ENCODE measurements at places on chromosomes 13 and 19.

DNA sequence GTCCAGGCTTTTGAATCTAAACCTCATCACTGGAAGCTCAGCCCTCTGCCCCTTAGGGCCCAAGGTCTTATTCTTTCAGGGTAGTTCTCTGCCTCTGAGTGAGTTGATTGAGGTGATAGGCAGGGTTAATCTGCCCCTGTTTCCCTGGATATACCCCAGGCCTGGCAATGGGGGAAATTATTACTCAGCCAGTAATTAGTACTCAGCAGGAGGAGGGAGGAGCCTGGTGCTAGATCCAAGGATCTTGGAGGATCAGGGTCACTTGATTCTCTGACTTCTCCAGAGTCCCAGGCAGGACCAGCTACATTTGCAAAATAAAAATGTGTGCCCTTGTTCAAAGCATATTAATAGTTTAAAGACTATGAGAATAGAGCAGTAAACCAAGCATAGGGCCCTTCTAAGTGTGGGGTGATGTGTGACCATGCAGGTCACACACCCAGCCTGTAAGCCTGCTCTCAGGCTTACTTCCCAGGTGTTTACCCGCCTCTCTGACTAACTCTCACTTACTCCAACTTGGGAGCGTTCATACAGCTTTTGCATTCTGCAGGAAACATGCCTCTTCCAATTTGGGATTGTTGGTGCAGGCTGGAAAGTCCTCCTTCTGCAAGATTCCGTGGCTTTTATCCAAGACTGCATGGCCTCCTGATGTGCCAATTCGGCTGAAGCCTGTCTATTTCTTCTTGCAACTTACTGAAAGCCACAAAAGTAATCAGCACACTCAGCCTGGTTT, 7.9 kb upstream of the STK24 start:
- no peak overlapping the region for H3K4me3 ChIP-seq
- no peaks in the 10 kb centered on the region for H3K36me3 ChIP-seq
- H3K4me1 ChIP-seq = peaks cover 8% of the 10 kb centered on the region
- no peak for DNase-seq
- H3K27ac ChIP-seq = no peak overlapping the region

- H3K27ac ChIP-seq = no peak overlapping the region
- H3K27me3 ChIP-seq = no peaks in the 10 kb centered on the region
- peaks cover 3% of the 10 kb centered on the region for H3K36me3 ChIP-seq
- no peak overlapping the region for H3K4me3 ChIP-seq
Measured at GRCh38 chr19:13766095-13766481, 1.8 kb downstream of the MRI1 start.

DNA sequence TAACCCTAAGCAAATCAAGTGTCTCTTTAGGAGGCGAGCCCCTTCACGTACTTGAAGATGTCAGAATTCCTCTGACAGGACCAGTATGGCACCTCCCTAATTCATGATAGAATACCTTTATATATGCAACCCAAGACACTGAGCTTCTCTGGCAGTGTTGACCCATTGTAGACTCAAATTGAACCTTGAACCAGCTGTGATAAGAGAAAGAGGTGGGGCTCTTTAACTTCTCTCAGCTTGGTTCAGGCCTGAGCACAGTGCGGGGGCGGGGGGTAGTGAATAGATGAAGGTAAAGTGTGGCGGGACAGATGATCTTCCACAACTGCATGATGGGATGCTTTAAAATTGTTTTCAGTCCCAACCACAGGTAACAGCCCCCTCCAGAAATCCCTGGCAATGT, 12.1 kb downstream of the MBNL2 start:
- H3K36me3 ChIP-seq = no peaks in the 10 kb centered on the region
- peaks cover 97% of the 10 kb centered on the region for H3K27me3 ChIP-seq
- H3K27ac ChIP-seq = no peak overlapping the region
- peaks cover 2% of the 10 kb centered on the region for H3K4me1 ChIP-seq
- DNase-seq = no peak

DNA sequence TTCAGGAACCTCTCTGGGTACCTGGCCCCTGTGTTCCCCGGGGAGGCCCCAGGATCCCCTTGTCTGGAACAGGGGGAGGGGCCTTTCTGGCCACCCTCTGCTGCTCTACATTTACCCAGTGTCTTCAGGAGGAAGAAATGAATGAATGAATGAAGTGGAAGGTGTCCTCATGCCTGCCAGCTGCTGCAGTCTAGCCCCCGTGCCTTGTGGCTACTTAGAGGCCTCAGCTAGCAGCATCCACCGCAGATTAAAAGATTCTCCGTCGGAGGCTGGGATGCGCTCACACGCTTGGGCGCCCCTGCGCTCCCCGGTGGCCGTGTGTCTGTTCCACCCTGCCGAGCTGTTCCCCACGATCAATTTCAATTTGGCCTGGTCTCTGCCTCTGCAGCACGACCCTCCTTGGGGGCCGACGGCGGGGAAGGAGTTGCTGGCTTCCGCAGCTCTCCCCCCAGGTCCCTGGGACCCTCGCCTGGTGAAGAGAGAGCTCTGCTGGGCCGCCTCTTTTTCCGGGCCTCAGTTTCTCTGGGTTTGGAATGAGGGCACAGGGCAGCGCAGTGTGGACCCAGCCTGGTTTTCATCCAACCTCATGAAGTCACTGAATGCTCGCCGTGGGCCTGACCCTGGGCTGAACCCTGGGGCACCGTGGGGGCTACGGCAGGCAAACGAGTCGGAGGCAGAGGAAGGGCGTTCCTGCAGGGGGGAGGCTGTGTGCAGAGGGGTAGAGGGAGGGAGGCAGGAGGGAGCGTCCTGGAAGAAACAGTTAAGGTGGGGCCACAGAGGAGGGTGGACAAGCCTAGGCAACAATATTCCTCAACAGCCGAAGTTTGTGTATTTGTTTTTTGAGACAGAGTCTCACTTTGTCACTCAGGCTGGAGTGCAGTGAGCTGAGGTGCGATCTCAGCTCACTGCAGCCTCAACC, 28.3 kb downstream of the EFNA2 start:
- no peak overlapping the region for H3K4me3 ChIP-seq
- H3K27me3 ChIP-seq = peaks cover 9% of the 10 kb centered on the region
- H3K27ac ChIP-seq = no peak overlapping the region

- no peak for DNase-seq
- H3K4me1 ChIP-seq = no peaks in the 10 kb centered on the region
- no peak overlapping the region for H3K4me3 ChIP-seq
- no peaks in the 10 kb centered on the region for H3K27me3 ChIP-seq
- H3K36me3 ChIP-seq = no peaks in the 10 kb centered on the region
Measured at GRCh38 chr13:50715402-50716146, 127.9 kb downstream of the DLEU7 start.

- H3K4me3 ChIP-seq = no peak overlapping the region
- no peaks in the 10 kb centered on the region for H3K4me1 ChIP-seq
- no peak overlapping the region for H3K27ac ChIP-seq
- H3K36me3 ChIP-seq = no peaks in the 10 kb centered on the region
- no peaks in the 10 kb centered on the region for H3K27me3 ChIP-seq
Measured at GRCh38 chr13:41389580-41389979, 67.8 kb upstream of the RGCC start.
